Chondrocyte (in vitro differentiated cells): ENCODE measurements at places on chromosomes 2 and 18. TPM values are rescaled to one million over a fixed set of nuclear protein-coding genes. Genes with fewer than 3 reads are reported as not detected.

DNA sequence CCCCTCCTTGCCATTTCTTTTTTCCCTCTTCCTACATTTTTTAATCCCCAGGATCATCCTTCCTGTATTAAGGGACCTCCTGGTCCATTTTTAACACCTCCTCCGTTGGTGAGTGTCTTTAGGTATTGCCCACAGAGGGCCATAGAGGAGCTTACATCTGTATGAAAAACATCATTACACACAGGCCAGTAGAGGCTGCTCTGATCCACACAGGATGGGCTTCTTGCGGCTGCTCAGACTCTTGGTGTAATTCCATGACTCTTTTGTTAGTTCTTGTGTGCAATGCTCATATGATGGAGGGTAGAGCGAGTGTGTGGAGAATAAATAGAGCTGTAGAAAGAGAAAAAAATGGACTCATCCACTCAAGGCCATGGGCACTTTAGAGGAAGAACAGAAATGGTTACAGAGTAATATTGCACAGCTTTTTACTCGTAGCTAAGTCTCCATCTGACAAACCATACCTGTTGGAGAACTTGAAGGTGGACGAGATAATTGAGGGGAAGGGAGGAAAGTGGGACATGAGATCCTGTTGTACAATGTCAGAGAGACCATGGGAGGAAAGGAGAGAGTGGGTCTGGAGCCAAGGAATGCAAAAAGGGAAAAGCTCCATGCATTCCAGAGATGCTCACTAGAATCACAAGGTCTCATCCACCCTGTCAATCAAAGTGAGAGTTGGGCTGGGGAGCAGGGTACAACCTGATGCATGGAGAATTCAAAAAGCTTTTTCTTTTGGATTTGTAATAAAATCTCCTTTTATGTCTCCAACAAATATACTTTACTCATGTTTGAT lies 129.7 kb upstream of the TNP1 start:
- H3K27me3 ChIP-seq, result no peaks in the 10 kb centered on the region
- no peak for DNase-seq
- peaks cover 2% of the 10 kb centered on the region for H3K36me3 ChIP-seq

DNA sequence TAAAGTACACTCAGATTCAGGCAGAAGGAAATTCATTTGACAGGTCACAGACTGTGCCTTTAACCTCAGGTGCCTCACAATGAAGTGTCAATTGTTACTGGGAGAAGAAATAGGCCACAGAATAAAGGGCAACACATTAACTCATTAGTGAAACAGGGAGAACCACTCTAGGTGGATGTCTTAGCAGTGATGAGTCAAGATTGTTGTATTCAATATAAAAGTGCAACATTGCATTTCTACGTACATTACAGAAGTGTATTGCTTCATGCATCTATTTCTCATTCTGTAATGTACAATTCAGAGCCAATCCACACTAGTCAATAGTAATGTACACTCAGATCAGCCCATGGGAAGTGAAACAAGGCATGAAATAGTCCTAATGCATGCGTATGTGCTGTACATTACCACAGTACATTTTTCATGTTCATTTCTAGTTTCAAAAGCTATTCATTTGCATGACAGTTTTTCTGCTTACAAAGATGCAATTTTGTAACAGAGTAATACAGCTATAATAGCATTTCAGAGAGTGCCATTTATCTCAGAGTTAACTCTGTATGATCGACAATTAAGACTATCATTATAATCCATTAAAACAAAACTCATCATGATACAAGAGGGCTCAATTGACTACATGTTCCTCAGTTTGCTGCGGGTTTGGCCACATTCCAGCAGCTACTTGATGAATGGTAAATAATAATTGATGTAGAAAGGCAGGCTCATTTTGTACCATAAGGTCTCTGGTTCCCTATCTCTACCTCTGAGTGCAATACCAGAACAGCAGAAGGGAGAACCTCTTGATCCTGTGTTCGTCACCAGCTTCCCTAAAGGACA lies 12.2 kb upstream of the ARL5A start:
- no peaks in the 10 kb centered on the region for H3K36me3 ChIP-seq
- H3K27me3 ChIP-seq, result no peaks in the 10 kb centered on the region
- no peak for DNase-seq
- no peak overlapping the region for H3K27ac ChIP-seq
- H3K4me1 ChIP-seq, result peaks cover 20% of the 10 kb centered on the region

DNA sequence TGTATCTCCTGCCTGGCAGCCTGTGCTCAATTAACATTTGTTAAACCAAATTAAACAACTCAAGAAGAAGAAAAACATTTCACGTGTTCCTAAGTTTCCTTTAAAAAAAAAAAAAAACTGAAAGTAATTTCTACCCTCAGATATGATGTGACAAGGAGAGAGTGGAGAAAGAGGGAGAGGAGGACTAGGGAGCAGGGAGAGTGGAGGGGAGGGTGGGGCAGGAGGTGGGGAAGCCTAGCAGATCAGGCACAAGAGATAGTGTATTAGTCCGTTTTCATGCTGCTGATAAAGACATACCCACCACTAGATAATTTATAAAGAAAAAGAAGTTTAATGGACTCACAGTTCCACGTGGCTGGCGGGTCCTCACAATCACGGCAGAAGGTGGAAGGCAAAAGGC lies 46.4 kb downstream of the CYP1B1 start:
- no peak for DNase-seq
- no peak overlapping the region for H3K4me3 ChIP-seq
- no peak overlapping the region for H3K27ac ChIP-seq
- H3K36me3 ChIP-seq, result no peaks in the 10 kb centered on the region

The FAM124B gene
- not detected in 3 replicates for total RNA-seq

The RPL31 gene
- 951 to 1,014 TPM (median 979 TPM) in 3 replicates for total RNA-seq

DNA sequence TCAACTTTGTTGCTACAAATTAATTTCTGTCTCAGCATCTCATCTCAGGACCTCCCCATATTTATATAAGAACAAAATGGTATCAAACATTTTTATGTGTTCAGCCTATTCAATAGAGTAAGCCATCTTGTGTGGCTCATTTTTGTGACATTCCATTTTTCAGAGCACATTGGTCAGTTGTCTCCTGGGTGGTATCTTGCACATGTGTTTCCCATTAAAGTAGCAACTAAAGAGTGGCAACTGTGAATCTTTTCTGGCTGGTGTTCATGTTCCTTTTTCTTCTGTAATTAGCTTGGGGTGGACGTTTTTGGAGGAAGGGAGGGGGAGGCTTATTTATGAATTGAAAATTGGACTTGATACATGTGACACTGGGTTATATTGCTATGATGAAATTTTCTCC lies 45.4 kb upstream of the EFEMP1 start:
- H3K36me3 ChIP-seq, result no peaks in the 10 kb centered on the region
- no peak overlapping the region for H3K27ac ChIP-seq
- no peak for DNase-seq
- no peak overlapping the region for H3K4me3 ChIP-seq
- peaks cover 42% of the 10 kb centered on the region for H3K27me3 ChIP-seq
